ENCODE measurements at places on chromosomes 11 and 22. TPM values are rescaled to one million over a fixed set of nuclear protein-coding genes. Genes with fewer than 3 reads are reported as not detected.

TESMIN gene
- not detected for total RNA-seq

CSF2RB gene
- total RNA-seq: not detected

XKR3 gene
- total RNA-seq: not detected

DNA sequence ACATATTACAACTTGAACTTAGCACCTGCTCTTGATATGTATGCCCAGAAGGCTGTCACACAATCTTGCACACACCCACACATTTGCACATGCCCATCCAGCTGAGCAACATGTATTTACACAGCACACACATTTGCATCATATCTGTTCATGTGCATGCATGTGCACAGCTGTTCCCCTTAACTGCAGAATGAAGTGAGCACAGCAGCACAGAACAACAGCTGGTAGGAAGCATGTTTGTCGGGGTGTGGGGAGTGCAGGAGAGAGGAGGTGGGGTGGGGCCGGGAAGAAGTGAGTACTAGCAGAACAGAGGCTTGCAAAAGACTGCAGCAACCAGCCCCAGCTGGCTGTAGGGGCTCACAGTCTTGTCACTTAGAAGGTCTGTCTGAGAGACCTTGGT lies 296.5 kb downstream of the KIRREL3 start:
- peak; percentile 26 for DNase-seq

LMO1 gene
- not detected for total RNA-seq

DNA sequence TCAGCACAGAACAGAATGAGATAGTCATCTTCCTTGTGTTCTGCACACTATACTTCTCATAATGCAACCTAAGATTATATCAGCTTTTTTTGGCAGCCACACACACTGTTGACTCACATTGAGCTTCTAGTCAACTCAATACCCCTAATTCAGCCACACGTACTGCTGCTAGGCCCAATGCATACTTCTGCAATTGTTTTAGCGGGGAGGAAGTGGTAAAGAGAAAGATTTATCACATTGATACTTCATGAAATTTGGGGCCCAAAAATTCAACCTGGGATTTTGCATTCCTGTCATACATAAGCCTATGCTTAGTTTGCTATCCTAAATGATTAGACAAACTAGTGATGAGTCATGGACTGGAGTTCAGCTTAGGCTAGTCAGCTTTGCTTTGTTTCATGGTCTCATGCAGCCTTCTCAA lies 8.6 kb upstream of the UPB1 start:
- peak; percentile 22 for DNase-seq

DNA sequence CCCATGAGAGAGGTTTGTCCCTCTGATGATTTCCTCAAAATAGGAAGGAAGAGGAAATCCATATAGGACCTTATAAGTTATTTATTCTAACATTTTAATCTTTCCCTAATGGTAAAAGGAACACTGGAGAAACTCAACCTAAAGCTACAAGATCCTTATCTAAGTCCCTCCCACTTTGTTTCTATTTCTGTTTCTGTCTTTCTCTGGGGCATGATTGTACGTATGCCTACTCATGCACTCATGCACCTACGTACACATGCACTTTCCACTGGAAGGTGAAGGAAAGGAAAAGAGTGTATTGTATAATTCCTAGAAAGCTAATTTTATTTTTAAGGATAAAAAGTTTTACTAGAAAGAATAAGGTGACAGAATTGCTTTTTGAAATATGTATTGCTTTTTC lies 125.0 kb downstream of the RAB38 start:
- DNase-seq: no peak

SLC25A18 gene
- not detected for total RNA-seq

GRCh38 chr11:30774496-30775232 lies 188.5 kb upstream of the MPPED2 start:
- no peak for DNase-seq

DNA sequence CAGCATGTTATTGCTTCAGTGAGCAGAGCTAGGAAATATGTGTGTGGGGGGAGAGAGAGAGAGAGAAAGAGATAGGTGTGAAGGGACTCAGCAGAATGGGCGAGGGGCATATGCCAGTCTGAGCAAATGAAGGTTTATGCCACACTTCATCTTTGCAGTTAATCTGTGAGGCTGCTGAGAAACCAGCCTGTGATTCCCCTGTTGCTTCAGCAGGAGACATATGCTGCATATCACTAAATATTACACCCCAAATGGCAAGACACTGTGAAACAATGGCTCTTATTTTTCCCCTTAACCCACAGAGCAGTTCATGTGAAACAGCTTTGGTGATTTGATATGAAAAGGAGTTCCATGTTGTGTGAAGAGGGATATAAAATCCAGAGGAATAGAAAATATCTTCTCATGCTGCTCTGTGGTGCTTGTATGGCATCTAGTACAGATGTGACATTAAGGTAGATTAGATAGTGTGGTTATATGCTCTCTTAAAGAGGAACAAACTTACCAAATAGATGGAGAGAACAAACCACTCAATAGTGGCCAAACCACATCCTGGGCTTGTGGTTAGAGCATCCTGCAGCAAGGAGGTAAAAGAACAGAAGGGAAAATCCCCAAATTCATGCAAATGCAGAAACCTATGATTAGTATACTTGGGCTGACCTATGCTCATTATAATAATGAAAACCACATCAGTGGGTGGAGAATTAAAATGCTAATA lies 864.2 kb downstream of the FAM181B start:
- no peak for DNase-seq

DNA sequence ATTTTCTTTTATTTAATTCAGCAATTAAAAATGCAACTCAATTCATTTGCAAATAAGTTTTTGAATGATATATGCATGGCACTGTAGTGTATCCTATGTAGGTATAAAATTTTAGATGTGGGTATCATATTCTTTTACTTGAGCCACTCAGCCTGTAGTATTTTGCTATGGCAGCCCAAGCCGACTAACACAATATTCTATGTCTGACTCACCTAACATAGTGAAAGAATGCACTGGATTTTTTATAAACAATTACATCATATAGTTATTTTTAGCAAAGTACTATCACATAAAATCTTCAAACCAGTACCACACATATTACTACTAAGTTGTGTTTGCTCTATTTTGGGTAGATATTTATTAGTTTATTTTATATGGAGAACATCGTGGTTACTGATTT lies 21.9 kb upstream of the GRIA4 start:
- peak; percentile 32 for DNase-seq

CRYBB3 gene
- total RNA-seq: not detected

DNA sequence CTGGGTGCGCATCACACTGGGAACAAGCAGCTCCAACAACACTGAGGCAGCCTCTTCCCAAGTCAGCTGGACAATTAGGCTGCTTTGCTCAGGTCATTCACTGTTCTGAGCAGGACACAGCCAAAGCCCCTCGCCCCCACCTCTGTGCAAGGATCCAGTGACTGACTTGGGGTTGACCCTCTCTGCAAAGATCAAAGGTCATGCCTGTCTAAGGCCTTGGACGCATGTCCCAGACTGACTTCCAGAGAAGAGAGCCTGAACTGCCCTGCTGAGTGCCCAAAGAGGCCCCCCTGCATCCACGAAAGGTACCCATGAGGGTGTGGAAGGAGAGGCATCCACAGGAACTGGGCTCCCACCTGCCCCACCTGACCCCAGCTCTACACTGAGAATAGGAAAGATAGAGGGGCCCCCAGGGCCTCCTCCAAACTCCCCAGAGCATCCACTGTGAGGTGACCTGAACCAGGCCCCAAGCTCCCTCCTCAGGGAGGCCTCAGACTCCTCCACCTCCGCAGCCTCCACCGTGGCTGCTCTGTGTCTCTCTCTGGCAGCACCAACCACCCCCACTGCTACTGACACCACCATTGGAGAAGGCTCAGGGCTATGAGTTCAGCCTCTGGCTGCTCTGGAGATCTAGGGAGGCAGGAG lies 53.5 kb downstream of the IGLL5 start:
- DNase-seq: no peak

GRCh38 chr22:19455585-19456370 lies 8.3 kb upstream of the C22orf39 start:
- peak; percentile 25 for DNase-seq

DNA sequence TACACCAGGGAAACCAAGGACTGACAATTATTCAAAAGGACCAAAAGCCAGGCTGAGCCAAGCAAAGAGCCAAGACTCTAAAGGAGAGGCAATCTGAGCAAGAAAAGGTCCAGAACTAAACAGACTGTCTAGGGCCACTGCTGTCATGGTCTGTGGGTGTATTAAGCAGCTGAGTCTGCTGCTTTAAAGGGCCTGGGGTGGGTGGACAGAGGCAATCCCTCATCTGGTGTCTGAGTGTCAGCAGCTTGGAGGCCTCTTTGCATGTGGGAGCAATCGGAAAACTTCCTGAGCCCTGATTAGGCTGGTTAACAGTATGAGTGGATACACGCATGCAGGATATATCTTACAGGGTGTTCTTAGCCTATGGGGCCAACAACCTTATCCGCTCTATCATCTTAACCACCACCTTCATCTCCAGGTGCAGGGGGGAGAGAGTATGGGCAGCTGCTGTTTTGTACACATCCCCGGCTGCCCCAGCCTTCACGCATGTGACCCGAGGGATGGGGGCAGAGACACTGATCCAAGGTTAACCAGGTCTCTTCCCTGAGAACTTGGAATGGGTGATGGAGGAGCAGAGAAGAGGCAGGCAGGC lies 67.5 kb upstream of the TIMP3 start:
- DNase-seq: no peak

- no peak for DNase-seq
Measured at GRCh38 chr11:133134314-133135173, 397.8 kb downstream of the OPCML start.

IFITM10 gene
- total RNA-seq: 12.6 TPM

DNA sequence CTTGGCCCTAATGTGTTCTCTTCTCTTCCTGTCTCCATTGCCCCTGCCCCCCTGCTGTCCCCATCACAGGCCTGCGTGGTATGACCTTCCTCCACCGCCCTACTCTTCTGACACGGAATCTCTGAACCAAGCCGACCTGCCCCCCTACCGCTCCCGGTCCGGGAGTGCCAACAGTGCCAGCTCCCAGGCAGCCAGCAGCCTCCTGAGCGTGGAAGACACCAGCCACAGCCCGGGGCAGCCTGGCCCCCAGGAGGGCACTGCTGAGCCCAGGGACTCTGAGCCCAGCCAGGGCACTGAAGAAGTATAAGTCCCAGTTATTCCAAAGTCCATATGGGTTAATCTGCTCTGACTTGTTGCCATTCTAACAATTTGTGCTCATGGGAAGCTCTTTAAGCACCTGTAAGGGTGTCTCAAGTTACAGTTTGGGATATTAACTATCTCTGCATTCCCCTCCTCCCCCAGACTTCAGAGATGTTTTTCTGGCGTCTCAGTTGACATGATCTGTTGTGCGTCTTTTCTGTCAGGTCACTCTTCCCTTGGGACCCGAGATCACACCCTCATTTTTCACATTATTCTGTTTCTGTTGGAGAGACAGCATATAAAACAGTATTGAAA lies 60.0 kb downstream of the COMMD9 start:
- no peak for DNase-seq

OR4A16 gene
- not detected for total RNA-seq

- no peak for DNase-seq
Measured at GRCh38 chr11:117166491-117166890, 12.1 kb upstream of the SIDT2 start.

DNA sequence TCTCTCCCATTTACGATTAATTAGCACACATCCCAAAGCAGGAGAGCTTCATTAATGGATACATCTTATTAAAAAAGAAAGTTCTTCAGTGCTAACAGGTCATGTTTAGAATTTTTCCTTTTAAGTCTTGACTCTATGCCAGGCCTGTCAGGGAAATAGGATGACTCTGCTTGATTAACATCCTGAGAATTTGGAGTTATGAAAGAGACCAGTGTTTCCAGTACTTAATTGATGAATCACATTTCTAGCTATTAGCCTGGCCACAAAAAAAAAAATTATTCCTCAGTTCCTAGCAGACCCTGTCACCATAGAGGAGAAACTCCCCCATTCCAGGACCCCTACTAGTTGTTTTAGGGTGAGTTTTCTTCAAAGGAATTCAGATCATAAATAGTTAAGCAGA lies 23.6 kb upstream of the ME3 start:
- DNase-seq: peak; percentile 93

- peak; percentile 91 for DNase-seq
Measured at GRCh38 chr11:127640561-127641451, 640.2 kb upstream of the KIRREL3 start.

HIPK3 gene
- total RNA-seq: 39.6 TPM

- no peak for DNase-seq
Measured at GRCh38 chr22:19843107-19843856, 11.4 kb downstream of the GNB1L start.

DNA sequence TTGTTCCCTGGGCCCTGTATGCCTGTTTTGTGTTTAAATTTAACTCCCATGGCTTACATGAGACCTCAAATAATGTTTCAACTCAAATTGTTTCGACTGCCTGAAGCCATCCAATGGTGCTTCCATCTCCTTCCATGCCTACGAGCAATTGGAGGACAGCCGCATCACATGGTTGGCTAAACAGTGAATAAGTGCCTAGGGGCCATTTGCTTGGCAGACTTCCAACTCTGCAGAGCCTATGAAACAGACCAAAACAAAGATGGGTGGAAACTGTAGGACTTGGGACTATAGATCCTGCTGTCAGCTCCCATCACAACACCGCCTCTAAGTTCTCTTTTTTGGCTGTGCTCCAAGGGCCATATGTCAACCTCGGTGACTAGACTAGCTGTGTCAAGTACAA lies 84.1 kb downstream of the PARVA start:
- no peak for DNase-seq

GRCh38 chr22:20463324-20464095 lies 25.9 kb upstream of the SCARF2 start:
- DNase-seq: peak; percentile 9

- peak; percentile 90 for DNase-seq
Measured at GRCh38 chr11:12792590-12792989, 118.4 kb downstream of the TEAD1 start.

OR6Q1 gene
- not detected for total RNA-seq

OR5D13 gene
- total RNA-seq: not detected

OR2D2 gene
- total RNA-seq: not detected

- no peak for DNase-seq
Measured at GRCh38 chr11:110434952-110435779, 5.4 kb downstream of the FDX1 start.

GRCh38 chr11:112150517-112150916 lies 13.4 kb downstream of the IL18 start:
- no peak for DNase-seq

DNA sequence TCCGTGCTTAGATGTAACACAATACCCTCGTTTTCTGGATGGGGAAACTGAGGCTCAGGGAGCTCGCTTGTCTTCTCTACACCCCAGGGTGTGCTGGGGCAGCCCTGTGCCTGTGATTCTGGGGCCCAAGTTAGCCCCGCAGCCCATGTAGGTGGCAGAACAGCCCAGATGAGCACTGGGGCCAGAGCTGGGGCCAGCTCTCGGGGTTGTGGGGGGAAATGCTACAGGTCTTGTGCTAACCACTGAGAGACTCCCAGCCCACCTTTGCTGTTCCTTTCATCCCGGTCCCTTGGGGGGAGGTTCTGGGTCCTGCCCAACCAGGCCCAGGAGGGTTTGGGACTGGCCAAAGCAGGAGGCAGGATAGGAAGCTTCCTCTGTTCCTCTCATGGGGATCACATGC lies 13.5 kb downstream of the MYEOV start:
- no peak for DNase-seq

GRCh38 chr22:35892192-35892591 lies 136.4 kb downstream of the RBFOX2 start:
- DNase-seq: peak; percentile 78

IFITM1 gene
- total RNA-seq: 3.2 TPM

RNF215 gene
- total RNA-seq: 39.5 TPM
